HuH-7.5 (cell line): ENCODE measurements at places on chromosomes 5 and 9.

- no peak for DNase-seq
Observed at GRCh38 chr5:72561148-72561972, 54.1 kb upstream of the ZNF366 start.

GRCh38 chr5:22901885-22902284 is 48.7 kb upstream of the CDH12 start:
- no peak for DNase-seq

DNA sequence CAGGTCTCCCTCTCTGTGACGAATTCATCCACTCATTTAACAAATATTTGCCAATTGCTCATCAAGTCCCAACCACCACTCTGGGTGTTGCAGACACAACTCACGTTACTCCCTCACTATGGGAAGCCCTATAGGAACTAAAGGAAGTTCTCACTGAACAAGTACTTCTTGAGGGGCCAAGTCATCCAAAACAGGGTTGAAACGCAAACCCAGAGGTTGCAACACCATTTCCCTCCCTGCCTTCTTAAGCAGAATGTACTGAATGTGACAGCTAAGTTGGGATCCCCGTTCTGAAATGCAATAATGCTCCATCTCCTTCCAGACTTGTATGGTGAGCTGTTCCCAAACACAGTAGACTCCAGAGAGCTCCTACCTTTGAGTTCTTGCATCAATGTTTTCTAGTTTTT is 34.3 kb downstream of the EPB41L4B start:
- no peak for DNase-seq

- no peak for DNase-seq
Observed at GRCh38 chr5:38707352-38708210, 138.2 kb upstream of the OSMR start.

- DNase-seq, result no peak
Observed at GRCh38 chr9:114299286-114300152, 23.4 kb upstream of the ORM1 start.

- no peak for DNase-seq
Observed at GRCh38 chr5:84382363-84383295, 2.1 kb downstream of the EDIL3 start.

DNA sequence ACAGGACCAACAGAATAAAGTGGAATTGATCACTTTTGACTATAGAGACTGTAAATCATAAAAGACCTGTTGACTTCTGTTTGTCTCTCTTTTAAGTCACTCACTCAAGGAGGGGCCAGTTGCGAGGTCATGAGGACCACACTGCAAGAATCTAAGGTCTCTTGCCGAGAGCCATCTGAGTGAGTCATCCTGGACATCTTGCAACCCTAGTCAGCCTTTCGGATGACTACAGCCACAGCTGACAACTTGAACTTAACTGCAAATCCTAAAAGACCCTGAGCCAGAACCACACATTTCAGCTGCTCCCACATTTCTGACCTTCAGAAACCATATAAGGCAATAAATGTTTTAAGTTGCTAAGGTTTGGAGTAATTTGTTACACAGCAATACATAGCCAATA is 129.7 kb upstream of the RAD23B start:
- DNase-seq, result no peak

DNA sequence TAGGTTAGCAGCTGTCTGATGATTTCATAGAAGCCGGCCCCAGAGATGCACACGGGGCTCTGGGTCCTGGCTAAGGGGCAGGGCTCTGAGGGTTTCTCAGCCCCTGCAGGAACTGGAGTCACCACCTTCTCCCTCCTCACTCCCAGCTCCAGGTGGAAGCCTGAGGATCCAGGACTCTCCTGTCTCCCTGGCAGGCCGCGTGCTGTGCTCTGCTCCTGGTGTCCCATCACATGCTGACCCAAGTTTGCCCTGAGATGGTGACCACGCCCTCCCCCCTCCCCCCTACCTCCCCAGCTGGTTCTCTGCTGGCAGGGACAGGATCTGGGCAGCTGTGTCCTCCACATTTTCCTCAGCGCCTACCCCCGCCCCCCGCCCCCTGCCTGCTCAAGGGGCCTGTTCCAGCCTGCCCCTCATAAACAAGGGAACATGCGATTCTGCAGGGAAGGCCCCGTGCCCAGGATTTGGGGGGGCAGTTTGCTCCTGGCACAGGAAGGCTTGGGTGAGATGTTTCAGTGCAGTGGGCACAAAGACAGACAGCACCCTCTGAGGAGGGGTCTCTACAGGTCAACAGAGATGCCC is 87.4 kb downstream of the PSD2 start:
- no peak for DNase-seq

DNA sequence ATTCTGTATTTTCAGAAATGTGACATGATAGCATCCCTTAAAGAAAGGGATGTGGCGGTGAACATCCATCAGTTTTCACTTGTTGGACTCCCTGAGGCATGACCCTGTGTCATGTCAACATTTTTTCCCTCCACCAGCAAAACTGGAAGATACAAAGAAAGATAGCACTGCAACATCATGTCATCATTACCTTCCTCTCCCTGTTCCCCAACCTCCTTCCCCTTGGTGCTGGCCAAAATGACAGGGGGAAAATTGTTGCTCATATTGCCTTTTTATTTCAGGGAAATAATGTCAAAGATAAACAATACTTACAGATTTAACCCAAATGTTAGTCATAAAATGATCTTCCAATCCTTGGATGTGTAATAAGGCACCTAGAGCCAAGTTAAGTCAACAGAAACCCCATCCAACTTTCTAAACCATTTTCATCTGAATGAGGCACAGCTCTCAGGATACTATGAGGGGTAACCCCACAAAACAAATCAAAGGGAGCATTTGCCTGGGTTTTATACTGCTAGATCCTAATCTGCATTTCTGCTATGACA is 644.3 kb downstream of the ACTL7B start:
- DNase-seq, result no peak

DNA sequence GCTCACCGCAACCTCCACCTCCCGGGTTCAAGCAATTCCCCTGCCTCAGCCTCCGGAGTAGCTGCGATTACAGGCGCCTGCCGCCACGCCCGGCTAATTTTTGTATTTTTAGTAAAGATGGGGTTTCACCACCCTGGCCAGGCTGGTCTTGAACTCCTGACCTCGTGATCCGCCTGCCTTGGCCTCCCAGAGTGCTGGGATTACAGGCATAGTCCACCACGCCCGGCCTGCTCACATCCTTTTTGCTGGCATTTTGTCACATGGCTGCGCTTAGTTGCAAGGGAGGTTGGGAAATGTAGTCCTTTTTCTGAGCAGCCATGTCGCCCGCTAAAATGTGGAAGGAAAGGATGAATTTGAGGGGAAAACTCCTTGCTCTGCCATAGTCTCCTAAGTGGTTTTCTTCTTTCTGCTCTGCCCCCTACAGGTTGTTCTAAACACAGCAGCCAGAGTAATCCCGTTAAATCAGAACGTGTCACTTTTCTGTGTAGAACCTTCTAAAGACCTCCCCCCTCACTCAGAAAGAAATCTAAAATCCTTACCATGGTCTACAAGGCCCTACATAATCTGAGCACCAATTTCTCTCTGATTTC is 57.8 kb upstream of the HSPA9 start:
- DNase-seq, result no peak

DNA sequence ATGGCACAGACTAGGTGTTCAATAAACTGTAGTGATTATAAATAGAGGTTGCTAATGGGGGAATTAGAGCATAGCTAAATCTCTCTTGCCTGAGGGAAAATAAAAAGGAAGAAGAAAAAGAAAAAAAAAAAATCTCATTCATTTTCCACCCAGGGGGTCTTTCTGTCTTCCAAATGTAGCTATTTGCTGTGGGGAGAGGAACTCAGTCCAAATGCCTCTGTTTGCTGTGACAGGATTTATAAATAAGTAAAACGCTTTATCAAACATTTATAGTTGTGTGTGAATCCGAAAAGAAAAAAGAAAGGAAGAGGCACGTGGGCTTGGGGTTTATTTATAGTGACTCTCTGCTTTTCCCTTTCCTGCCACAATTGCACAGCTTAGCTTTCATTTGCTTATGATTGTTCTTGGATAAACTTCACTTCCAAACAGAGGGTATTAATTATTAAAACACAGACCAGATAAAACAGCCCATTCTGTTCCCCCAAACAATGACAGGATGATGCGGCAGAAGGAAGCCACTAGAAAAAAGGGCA is 245.7 kb downstream of the ASTN2 start:
- DNase-seq, result no peak
